ENCODE measurements at places on chromosomes 12 and 14.

GRCh38 chr12:110042264-110042663 lies 6.1 kb downstream of the C12orf76 start:
- DNase-seq: no peak

GRCh38 chr12:56590237-56590830 lies 39.8 kb downstream of the BAZ2A start:
- no peak for DNase-seq

DNA sequence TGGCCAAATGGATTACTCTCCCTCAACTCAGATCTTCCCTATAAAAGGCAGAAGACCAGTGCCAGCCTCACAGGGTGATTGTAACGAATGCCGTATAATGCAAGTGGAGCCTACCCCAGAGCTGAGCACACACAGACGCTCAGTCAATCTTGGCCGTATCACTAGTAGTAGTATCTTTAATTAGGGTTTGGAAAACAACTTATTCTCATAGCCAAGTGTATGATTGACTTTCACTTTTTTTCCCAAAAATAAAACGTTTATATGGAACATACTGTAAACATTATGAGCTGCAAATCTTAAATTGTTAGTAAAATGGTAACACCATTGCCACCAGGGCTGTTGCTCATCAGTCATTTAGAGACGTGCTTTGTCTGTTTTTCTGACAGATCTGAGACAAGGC lies 30.4 kb downstream of the PLEKHG7 start:
- DNase-seq: no peak

GRCh38 chr14:103889313-103890051 lies 38.8 kb upstream of the TDRD9 start:
- no peak for DNase-seq

- no peak for DNase-seq
Observed at GRCh38 chr12:121894633-121895032, 6.0 kb downstream of the PSMD9 start.

GRCh38 chr12:100799770-100800169 lies 5.2 kb downstream of the ANO4 start:
- DNase-seq: no peak

- DNase-seq: no peak
Observed at GRCh38 chr14:100524233-100524932, 62.8 kb downstream of the BEGAIN start.

GRCh38 chr14:66998013-66998412 lies 191.2 kb upstream of the GARIN2 start:
- DNase-seq: no peak

- DNase-seq: no peak
Observed at GRCh38 chr14:75273272-75274049, 5.2 kb upstream of the FOS start.

DNA sequence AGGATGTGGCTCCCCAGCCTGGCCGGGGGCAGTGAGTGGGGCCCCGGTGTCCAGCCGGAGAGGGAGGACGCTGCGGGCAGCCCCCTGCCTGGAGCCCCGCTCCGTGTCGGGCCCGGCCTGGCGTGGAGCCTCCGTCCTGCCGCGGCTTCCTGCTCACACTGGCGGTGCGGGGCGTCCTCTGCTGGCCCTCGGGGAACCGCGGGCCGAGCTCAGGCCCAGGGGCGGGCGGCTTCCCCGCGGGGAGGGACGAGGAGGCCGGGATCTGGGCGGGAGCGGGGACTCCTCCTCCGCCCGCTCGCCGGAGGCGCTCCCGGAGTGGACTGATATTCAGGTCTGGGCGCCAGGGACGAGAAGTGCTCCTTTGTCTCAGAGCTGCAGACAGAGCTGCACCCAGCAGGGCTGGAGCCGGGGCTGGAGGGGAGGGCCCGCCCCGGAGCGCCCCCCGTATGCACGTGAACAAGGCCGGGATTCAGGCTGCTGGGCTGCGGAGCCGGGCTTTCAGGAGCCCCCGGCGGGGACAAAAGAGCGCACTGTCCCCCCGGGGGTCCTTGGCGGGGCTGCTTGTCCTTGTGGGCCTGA lies 2.2 kb downstream of the MMP17 start:
- no peak for DNase-seq

- DNase-seq: no peak
Observed at GRCh38 chr14:72574715-72575114, 319.2 kb downstream of the DPF3 start.

DNA sequence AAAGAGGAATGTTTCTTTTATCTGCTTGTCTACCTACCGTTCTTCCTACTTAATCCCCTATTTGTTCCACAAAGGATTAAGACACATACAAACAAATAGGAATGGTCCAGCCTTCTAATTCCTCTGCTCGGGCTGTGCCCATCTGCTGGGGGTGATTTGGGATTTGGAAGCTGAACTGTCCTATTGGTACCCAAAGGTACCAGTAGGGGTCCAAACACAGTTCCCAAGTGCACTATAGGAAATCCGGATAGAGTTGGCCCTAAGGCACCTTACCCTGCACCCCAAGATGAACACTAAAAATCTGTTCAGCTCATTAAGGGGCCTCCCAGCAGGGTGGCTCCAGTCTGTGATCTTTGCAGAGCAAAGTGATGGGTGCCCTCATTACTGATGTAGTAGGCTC lies 566.9 kb downstream of the NRXN3 start:
- DNase-seq: no peak

- peak; percentile 54 for DNase-seq
Observed at GRCh38 chr14:74257078-74257940, 18.1 kb downstream of the VSX2 start.
